Renal cortical epithelial cell (primary cell): ENCODE measurements at places on chromosomes 11 and 22.

DNA sequence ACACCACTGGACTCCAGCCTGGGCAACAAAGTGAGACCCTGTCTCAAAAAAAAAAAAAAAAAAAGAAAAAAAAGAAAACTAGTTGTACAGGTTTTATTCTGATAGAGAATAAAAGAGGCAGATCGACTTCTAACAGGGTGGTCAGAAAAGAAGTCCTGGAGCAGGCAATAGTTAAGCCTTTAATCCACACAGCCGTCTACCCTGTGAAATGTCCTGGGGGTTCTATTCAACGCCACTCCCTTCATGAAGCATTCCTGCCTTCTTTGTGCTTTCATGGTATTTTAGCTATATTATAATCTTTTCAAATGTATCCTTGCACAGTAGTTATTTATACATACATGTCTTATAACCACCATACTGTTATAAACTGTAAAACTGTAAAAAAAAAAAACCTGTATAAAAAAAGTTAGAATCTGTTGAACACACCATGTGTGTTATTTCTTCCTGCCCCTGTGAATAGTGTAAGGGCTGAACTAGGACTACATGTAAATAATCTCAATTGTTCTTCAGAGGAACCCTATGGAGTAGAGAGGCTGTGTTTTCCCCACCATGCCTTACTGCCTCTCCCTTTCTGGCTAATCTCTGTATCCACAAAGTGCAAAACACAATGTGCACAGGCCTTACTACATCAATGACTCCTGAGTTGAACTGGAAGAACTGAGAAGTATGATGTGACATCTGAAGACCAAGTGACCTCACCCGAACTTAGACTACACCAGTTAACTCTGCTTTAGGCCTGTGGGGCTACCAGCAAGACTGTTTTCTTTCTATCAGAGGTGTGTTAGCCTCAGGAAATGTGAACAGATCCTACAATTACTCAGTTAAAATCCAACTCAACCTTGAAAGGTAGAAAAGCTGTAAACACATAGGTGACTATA is 25.3 kb downstream of the PRCP start:
- no peak for DNase-seq

DNA sequence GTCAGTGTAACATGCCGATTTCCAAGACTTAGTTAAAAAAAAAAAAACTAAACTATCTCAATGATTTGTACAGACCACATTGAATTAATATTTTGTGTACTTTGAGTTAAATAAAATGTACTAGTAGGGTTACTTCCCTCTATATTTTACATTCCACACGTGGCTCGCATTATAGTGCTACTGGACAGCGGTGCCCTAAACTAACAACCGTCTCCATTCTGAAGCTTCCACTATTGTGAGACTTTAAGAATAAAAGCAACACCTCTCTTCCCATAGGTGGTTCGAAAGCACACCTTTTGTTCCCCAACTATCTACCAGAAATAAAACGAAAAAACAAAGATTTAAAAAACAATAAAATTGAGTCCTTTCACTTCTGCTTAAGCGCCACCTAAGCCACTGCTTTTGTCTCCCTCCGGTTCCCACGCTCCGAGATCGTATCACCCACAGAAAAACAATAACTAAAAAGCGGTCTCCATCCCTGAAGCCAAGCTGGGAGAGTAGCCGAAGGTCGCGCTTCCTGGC is 380 bp upstream of the TTC17 start:
- no peak for DNase-seq

DNA sequence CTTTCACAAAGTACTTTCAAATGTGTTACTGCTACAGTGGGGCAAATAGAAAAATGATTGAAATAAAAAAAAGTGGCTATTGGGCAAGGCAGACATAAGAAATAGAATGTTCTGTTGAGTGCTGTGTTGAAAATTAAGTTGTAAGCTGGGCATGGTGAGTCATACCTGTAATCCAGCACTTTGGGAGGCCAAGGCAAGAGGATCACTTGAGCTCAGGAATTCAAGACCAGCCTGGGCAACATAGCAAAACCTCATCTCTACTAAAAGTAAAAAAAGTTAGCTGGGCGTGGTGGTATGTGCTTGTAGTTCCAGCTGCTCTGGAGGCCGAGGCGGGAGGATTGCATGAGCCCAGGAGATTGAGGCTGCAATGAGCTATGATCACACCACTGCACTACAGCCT is 26.9 kb upstream of the LDHA start:
- no peak for DNase-seq

DNA sequence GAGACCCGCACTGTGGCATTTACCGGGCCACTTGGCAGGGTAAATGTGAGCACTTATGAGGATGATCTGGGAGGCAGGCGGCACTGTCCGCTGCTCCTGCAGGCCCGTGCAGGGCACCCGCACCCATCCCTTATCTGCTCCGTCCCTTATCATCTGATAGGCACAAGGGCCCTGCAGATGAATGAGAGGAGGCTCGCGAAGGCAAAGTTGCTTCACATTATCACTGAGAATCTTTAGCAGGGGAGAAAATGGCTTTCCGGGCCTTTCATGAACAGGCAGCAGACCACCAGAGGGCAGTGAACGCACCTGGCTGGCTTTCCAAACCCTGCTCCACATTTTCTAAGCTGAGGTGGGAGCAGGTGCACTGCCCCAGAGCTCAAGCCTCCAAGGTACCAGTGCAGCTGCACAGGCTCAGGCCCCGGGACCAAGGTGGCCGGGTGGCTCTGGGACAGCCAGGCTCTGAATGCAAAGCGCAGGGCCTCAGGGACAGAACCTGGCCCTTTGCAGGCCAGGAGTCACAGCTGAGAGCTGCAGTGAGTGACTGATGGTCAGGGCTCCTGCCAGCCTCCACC is 165.6 kb downstream of the SHANK2 start:
- DNase-seq: peak; percentile 23

- DNase-seq: no peak
Observed at GRCh38 chr22:17143101-17143500, 16.0 kb downstream of the HDHD5 start.

- DNase-seq: no peak
Observed at GRCh38 chr11:61138935-61139334, 22.3 kb downstream of the VPS37C start.

DNA sequence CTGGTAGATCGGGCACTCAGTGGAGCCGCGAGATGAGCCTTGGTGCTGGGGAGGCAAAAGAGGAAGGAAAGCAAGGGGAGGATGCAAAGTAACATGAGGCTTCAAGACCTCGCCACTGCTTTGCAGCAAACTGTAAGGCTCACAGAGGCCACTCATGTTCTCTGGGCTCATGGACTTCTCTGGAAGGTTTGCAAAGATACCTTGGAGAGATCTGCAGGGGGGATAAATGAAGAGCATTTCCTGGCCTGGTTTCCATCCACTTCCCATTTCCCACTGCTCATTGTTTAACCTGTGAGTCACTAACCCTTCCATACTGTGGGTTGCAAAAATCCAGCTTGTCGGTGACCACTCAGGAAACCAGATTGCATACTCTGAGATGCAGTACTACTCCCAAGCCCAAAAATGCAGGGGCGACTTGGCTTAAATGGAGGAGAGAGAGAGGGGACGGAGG is 38.5 kb downstream of the OSBP2 start:
- peak; percentile 31 for DNase-seq

DNA sequence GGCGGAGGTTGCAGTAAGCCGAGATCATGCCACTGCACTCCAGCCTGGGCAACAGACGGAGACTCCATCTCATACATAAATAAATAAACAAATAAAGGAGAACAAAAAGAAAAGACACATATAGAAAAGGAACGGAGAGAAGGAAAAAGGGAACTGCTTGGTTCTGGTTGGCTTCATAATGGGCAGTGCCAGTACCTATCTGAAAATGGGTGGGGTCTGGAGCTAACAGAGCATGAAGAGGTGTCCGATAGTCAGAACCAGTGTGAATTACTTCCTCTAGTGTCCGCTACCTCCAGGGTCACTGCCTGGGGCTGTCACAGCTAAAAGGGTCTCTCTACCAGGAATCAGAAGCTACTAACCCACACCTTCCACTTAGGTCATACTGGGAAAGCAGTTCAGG is 27.2 kb upstream of the TTC28 start:
- no peak for DNase-seq

- no peak for DNase-seq
Observed at GRCh38 chr11:61401173-61401572, 8.8 kb downstream of the TMEM216 start.

GRCh38 chr22:24323695-24324094 is 53.1 kb downstream of the SPECC1L start:
- peak; percentile 51 for DNase-seq

GRCh38 chr22:45942787-45943493 is 34.0 kb downstream of the WNT7B start:
- DNase-seq: no peak

DNA sequence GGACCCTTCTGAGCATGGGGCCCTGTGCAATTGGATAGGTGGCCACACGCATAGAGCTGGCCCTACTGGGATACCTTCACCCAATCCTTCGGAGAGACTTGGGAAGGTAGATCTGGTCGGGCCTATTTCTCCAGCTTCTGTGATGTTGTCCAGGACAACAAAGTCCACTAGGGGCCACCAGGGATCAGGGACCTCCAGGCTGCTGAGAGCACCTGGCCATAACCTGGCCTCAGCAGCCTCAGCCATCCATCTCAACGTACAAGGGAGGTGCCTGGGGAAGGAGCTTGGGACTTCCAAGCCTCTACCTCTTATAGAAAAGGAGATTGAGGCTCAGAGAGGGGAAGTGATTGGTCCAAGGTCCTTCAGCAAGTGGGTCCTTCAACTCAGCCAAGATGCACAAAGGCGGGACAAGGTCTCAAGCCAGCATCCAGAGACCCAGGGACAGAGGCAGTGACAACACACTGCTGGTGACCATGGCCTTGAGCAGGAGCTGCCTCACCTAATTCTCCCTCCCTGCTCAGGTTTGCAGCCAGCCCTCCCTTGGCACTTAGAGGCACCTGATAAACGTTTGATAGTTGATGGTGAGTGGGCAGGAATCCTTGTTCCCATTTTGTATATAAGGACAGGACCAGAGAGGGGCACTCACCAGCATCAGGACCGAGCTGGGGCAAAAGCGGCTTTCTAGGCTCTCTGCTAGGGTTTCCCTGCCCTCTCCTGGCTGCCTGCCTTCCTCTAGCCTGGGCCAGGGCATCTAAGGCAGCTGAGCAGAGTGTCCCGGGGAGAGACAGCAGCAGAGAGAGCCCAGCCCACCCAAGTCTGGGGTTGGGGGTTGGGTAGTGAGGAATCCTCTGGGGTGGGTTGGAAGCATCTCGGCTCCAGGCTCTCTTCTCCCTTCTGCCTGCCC is 4.5 kb downstream of the RAC2 start:
- DNase-seq: no peak

GRCh38 chr22:19109198-19110063 is 12.8 kb downstream of the DGCR2 start:
- peak; percentile 80 for DNase-seq

DNA sequence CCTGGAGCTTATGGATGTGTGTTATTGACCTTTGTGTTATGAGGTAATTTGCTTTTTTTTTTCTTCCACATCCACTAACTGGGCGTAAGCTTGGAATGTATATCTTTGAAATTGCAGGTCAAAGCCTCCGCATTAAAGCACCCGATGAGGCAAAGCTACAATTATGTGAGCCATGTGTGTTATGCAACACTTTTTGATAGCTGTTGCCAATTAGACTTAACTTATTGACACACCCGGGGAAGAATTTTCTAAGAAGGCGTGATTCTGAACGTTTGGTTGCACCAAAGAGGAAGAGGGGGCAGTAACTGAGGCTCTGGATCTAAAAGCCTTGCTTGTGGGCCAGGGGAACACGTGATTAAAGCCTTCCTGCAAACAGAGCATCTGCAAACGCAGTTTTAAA is 610 bp upstream of the TEX12 start:
- no peak for DNase-seq

- DNase-seq: no peak
Observed at GRCh38 chr11:65790104-65790901, 3.4 kb downstream of the OVOL1 start.

DNA sequence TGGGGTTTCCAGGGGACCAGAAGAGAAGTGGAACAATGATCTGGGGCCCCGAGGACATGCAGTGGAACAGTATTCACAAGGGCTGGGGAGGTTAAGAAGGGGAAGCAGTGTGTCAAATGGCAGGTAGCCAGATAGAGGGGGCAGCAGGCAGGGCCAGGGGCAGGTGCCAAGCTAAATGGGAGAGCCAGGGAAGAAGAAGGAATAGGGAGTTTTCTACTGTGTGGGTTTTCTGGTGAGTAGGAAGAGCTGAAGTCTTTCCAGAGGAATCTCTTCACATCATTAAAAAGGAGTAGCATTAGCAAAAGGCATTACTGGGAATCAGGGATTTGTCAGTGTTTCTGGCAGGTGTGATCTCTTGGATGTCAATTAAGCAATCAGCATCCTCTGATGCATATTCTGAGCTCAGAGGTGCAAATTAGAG is 55.8 kb downstream of the IRAG1 start:
- no peak for DNase-seq

- DNase-seq: no peak
Observed at GRCh38 chr22:25380122-25380747, 160.8 kb downstream of the CRYBB2 start.

- no peak for DNase-seq
Observed at GRCh38 chr11:2131371-2132236, 7.6 kb downstream of the IGF2 start.

GRCh38 chr11:85236211-85236610 is 390.9 kb downstream of the DLG2 start:
- no peak for DNase-seq

GRCh38 chr11:107859459-107860239 is 1.1 kb upstream of the SLC35F2 start:
- peak; percentile 36 for DNase-seq

GRCh38 chr11:11416502-11416901 is 63.5 kb upstream of the CSNK2A3 start:
- DNase-seq: peak; percentile 72

DNA sequence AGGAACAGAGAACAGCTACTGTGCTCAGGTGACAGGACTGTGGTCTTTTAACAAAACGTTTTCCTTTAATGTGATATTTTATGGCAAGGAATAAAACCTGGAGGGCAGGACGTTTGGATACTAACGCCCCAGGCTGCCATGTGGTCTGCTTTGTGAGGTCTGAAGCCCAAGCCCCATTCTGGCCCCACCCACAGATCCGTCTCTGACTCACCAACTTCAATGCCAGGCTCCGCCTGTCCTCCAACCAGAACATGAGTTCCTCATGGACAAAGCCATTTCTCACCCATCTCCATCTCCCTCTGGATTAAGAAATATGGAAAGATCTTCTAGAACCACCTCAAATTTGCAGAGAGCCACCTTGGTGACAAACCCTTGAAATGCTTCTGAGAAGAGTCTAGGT is 148.8 kb downstream of the CRYBB2 start:
- peak; percentile 38 for DNase-seq

- DNase-seq: no peak
Observed at GRCh38 chr11:69892237-69892985, 73.2 kb upstream of the FGF3 start.

GRCh38 chr11:45856044-45856468 is 8.8 kb downstream of the CRY2 start:
- peak; percentile 26 for DNase-seq

- no peak for DNase-seq
Observed at GRCh38 chr11:109785714-109786113, 307.5 kb upstream of the ZC3H12C start.

DNA sequence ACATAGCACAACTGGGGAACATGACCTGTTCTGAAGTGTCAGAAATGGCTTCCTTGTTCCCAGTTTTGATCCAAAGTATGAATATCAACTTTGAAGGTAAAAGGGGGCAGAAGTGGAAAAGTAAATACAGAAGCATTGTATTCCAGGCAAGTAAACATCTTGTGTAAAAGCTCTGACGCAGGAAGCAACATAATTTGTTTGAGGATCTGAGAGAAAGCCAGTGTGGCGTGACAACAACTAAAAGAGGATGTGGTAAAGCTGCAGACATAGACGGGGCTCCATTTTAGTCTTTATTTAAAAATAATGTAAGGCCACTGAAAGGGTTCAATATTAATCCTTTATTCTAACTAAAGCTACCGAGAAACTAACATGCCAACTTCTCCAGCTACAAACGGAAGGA is 310.2 kb downstream of the DLG2 start:
- no peak for DNase-seq
